ENCODE measurements at places on chromosomes 16 and 17.

DNA sequence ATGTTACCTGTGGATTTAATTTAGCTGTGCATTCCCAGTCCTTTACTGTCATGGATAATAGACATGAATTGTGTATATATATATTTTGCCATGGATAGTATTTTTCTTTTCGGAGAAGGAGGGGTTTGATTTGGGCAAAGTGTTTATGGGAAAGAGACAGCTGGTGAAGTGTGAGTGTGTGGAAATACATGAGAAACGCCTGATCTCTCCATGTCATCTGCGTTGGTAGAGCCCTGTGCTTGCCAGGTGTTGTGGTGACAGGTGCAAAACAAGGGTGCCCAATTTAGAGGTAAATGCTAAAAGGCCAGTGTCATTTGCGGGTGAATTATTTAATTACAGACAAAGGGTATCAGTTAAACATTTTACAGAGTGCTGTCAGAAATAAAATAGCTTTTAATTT is 23.4 kb downstream of the NDEL1 start:
- DNase-seq: no peak

GRCh38 chr16:11307639-11308492 is 26.7 kb upstream of the PRM1 start:
- DNase-seq: no peak

DNA sequence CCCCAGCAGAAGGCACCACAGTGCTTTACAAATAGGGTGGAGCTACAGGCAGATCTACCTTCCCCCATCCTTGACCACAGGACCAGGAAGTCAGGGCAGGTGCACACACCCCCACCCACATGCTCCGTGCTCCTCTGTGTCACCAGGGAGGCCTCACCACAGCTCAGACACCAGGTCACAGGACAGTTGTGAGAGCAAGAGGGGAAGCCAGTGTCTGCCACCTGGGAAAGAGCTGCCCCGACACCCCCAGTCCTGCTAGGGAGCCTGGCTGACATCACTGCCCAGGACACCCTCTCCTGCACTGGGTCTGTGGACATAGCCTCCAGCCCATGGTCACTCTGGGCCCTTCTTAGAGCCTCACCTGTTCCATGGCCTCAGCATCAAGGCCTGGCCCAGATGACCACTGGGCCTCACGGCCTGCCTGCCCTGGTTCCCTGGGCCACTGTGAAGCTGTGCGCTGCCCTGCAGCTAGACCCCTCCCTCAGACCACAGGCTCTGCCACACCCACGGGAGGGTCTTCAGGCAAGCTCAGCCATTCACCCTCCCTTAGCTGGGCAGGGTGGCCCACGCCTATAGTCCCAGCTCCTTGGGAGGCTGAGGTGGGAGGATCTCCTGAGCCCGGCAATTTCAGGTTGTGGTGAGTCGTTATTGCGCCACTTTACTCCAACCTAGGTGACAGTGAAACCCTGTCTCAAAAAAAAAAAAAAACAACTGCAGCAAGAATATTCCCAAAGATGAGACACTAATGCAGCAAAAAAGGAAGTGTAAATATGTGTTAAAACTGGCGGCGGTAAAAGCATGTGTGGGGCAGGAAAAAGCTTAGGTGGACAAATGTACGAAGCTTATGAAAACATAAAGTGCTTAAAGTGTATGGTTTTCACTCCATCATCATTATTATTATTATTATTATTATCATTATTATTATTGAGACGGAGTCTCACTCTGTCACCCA is 14.2 kb downstream of the POLR3K start:
- DNase-seq: peak; percentile 59

GRCh38 chr17:17741349-17742023 is 60.2 kb downstream of the RAI1 start:
- no peak for DNase-seq

DNA sequence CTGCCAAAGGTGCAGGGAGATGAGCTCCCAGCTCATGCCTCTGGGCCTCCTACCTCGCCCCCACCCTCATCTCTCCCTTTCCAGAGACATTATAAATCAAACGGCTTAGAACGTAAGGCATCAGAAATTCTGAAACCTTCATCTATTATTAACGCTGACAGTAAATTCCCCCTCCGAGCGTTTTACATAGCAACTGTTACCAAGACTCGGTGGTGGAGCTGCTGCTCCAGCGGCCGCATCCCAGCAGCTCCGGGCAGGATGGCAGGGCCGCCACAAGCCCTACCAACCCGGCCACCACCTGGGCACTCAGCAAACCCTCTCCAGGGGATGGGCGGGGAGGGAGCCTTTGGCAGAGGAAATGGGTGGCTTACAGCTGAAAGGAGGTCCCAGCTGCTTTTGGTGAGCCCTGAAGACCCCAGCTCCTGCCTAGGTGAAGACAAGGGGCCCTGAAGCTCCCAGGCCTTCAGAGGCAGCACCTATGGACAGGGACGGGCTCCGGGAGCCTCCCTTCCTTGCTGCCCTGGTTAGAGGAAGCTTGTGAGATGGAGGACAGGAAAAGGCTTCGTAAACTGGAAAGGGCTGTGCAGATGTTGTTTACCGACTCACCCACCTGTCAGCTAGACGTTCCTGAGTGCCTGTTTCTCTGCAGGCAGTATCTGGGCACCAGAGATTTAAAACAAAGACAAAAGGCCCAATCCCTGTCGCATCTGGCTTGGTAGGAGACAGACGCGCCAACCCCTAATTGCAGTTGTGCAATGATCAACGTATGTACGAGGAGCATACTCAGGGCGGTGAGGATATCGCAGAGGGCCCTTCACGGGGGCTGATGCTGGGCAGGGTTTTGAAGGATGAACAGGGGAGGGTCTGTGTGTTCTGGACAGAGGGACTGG is 76.9 kb downstream of the RAI1 start:
- DNase-seq: no peak

DNA sequence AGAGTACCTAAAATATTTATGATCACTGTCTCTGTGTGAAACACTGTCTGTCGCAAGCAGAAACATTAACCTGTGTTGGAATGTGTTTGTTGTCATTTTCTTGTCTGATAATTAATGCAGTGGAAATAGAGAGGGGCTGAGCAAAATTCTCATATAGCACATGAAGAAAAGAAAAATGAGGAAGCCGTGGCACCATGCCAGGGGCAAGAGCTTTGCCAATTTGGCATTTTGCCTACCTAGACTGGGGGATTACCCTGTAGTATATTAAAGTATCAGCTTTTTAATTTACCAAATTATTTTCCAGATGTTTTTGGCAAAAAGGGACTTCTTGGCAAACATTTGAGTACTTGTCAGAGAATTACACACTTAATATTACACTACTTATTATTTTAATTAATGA is 1326.6 kb upstream of the GOT2 start:
- DNase-seq: no peak

GRCh38 chr16:48546774-48547173 is 63.2 kb downstream of the N4BP1 start:
- DNase-seq: no peak

GRCh38 chr16:84218956-84219355 is 20.9 kb downstream of the KCNG4 start:
- no peak for DNase-seq

- DNase-seq: no peak
These were observed 15.4 kb downstream of the CA4 start for GRCh38 chr17:60165223-60165622.

- DNase-seq: no peak
These were observed 91.8 kb downstream of the RGS9 start for GRCh38 chr17:65228734-65229620.

DNA sequence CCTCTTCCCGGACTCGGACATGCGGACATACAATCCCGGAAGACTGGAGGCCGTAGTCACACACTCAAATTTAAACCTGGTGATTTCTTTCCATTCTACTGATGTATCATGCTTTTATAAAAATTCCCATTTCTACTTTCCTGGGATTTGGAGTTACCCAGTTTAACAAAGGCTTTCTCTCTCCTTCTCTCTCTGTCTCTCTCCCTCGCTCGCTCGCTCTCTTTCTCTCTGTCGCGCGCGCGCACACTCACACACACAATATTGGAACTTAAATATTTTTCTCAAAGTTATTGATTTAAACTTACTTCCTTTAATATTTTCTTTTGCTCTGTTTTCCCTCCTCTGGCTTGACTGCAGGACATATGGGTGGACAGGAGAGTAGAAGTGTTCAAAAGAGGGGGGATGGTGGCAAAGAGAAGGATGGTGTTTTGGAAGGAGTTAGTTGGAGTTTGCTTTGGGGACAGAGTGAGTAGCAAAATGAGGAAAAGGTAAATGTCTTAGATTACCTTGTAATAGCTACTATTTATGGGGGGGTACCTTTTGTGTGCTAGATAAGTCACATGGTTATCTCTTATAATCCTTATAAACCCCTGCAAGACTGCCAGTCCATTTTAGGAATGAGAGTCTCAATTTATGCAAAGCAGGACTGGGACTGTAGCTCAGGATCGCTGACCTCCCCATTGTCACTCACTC is 878 bp upstream of the TRIM25 start:
- DNase-seq: no peak

GRCh38 chr17:17694169-17695081 is 13.2 kb downstream of the RAI1 start:
- DNase-seq: no peak

- DNase-seq: no peak
These were observed 237.7 kb downstream of the CDH13 start for GRCh38 chr16:82864332-82865040.

DNA sequence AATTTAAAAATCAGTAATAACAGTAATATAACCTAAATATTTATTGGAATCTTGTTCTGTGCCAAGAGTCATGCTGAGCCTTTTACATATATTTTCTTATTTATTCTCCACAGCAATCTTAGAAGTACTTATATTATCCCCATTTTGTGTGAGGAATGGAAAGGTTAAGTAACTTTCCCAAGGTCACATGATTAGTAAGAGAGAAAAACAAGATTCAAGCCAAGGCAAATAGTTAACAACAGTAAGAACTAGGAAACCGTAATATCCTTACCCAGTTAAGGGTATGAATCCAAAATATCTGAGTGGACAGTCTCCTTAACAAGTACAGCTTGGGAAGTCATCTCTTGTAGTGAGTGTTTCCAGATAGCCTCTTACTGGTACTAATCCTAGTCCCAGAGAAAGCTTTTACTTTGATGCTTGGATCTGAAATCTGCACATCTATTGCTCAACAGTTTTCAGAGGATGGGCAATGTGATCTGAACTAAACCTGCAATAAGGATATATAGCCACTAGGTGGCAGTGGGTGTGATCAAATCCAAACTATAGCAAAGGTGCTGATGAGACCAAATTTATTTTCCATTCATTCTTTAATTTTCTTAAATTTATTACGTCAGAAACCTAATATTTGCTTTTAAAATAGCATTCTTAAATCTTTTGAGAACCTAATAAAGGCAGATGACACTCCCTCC is 23.3 kb downstream of the SHISA6 start:
- DNase-seq: no peak

GRCh38 chr16:57266531-57267260 is 17.8 kb downstream of the PLLP start:
- DNase-seq: no peak

- peak; percentile 79 for DNase-seq
These were observed 24.5 kb downstream of the RCVRN start for GRCh38 chr17:9880582-9880999.

DNA sequence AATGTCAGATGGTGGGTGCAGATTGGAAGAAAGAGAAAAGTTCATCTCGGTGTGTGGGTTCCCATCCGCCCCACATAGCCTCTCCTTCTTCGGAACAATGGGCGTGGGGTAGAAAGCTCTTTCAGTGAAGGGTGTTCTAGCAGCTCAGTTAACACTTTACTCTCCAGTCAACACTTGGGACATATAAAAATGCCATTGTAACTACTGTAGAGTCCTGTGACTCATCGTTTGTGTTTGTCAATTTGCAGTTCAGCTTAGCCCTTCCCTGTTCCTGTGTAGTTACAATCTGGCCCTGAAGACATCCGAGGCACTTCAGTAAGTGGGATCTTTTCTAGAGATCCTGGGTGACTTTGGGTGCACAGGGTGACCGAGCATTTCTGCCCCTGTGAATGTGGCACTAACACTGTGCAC is 11.5 kb upstream of the CLEC18C start:
- DNase-seq: peak; percentile 58

DNA sequence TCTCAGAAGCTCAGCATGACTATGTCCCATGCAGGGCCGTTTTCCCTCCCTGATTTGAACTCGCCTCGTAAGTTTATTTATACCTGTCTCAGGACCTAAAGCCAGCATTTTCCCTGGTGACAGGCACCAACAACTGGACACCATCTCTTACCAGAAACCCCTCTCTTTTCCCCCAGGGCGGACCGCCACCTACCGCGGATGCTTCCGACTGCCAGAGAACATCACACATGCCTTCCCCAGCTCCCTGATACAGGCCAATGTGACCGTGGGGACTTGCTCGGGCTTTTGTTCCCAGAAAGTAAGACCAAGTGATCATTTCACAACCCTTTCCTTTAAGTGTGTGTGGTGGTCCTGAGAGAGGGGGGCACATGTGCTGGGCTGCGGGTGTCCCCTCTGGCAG is 24.7 kb downstream of the WSCD1 start:
- no peak for DNase-seq
